Activated CD8-positive, alpha-beta memory T cell treated with anti-CD3 and anti-CD28 coated beads for 48 hours (primary cell): ENCODE measurements at places on chromosomes 5 and 9.

DNA sequence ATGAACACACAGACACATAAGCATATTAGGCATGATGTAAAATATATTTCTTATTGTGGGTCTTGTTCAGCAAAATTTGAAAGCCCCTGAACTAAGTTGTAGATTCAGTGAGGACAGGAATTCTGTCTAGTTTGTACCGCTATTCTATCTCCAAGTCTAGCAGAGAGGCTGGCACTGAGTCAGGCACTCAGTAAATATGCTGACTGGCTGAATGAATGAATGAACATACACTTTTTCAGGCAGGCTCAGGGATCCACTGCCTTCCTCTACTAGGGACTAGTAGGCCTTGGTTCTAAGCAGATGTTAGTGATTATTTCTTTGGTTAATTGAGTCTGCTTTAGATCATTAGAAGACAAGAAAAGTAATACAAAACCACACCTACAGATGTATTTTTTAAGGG, 157.5 kb downstream of the ZSWIM6 start:
- no peak for DNase-seq

DNA sequence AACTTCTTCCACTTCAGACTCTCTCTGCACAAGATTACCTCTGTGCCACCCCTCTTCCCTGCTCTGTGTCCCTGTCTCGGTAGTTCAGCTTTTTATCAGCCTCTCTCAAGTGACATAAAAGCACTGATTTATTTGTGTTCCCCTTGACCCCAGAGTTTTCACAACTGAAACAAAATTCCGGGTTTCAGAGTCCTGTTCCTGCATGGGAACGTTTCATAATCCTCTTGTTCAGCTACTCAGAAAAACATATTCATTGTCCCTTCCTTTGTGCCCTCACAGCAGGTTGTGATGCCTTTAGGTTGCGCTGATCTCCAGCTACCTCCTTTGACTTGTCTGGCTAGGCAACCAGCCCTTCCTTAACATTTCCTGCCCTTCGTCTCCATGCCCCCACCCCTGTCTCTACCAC, 13.7 kb upstream of the ITGA1 start:
- DNase-seq = no peak

GRCh38 chr5:125278711-125279110, 532.3 kb upstream of the ZNF608 start:
- no peak for DNase-seq

DNA sequence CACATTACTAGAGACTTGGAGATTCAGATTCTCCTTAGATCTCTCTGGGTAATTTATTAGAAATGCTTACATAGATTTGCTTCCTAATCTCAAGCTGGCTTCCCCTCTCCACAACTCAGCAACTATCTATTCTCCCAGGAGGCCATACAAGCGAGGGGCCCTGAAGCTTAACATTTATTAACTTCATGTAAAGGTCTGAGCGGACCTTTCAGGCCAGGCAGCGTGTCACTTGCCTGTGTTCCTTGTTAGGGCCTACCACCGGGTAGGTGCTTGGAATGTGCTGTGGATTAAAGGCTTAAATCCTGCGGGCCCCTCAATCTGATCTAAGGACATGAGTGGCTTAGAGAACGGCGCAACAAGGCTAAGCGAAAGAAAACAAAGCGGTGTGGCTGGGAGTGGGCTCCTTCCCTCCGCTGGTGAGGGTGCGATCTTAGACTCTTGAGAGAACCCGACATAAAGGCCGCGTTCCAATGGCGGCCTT, 712 bp upstream of the HSPA4 start:
- DNase-seq = no peak

GRCh38 chr5:121090822-121091221, 626.7 kb downstream of the PRR16 start:
- DNase-seq = no peak

DNA sequence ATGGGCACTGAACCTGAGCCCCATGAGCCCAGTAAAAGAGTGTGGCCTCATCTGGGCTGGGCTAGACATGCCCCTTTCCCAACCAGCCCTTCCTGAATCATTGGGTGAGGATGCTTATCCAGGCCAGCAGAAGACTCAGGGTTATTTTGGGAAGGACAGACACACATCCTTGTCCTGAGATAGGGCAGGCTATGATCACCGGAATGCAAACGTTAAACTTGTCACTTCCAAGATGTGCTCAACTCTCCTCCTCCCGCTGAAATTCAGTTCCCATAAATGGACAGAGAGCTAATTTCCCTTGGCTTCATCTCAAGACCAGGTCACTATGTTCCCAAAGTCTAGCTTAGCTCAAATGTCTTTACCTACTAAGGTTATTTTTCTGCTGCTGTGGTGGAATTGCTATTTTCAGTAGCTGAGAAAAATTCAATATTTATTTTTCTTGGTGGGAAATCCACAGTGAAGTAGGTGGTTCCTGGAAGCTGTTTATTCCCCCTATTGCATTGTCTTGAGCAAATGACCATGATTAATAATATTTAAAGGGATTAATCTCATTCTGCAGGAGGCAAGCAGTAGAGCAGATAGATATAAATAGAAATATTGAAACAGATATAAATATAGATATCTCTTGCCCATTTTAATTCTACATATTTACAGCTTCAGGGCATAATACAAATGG, 70.0 kb downstream of the NXNL2 start:
- no peak for DNase-seq

DNA sequence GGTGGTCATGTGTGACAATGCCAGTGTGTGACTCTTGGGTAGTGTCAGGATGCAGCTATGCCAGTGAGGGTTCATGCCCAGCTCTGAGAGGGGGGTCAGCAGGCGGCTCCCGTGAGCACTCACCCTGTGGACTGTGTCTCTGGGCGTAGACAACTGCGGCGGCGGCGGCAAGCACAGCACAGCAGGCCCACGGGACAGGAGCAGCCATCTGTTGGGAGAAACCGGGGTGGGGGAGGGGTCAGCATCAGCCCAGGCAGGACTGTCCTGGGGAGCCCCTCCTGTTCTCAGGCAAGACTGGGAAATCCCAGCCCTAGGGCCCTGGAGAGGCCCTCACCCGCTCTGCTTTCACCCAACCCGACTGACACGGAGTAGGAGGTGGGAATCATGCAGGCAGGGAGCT, 20.8 kb downstream of the CNTFR start:
- no peak for DNase-seq

DNA sequence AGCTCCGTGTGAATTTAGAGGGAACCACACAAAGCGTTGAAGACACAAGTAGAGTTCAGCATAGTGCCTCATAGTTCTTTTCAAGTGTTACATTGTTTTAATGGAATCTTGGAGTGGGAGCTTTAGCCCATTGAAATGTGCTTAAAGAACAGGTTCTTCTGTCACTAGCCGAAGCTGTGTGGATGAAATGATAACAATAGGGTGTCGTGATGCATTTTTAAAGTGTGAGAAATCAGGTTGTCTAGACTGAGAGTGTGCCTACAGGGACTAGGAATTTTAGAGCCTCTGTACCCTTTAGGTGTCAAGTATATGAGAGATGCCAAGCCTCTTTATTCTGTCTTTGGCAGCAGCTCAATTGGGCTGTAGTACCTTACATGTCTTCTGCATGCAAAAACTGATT, 83.0 kb downstream of the NDUFS4 start:
- no peak for DNase-seq

DNA sequence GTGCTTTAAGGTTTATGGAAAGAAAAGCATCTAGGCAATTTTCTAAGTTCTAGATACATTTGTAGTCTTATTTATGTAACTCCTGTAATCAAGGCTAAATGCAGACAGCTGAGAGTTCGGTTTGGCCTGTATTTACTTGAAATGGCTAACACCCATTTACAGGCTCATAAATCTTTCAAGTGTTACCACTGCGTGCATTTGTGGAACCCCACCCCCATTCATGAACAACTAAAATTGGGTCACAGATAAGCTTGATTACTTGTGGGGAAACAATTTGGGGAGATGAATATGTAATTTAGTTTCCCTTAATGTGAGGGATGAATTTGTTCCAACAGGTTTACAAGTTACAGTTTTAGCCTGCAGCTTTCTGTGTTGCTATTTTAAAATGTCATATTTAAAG, 360.6 kb downstream of the ARRDC3 start:
- DNase-seq = no peak

DNA sequence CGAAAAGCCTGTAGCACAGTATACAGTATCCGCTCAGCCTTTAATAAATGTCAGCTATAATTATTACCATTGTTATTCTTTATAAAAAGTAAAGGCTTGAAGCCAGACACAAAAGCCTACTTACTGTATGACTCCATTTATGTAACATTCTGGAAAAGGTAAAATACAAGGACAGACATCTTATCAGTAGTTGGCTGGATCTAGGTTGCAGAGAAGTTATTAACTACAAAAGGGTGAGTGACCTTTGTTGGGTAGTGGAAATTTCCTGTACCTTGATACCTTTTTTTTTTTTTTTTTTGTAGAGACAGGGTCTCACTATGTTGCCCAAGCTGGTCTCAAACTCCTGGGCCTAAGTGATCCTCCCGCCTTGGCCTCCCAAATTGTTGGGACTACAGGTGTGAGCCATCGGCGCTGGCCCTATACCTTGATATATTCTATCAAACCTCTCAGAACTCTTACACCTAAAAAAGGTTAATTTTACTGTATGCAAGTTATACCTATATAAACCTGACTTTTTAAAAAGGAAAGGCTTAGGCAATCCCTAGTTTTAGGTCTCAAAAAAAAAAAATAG, 6.0 kb downstream of the HDAC3 start:
- no peak for DNase-seq

DNA sequence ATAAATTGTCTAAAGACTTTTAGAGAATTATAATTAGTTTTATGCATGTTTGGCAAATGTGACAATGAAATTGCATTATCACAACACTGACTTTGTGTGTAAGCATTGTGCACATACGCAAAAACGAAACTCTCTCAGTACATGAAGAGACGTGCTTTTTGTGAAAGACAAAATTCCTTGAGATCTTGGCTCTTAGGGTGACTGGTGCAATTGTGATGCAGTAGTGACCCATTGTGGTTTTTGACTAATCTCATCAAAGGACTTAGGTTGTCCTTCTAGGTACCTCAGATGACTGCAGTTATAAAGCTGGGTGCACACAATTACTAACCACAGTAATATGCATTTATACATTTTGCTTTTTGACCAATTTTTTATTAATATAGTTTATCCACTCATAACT, 25.3 kb upstream of the TYRP1 start:
- no peak for DNase-seq

- DNase-seq = no peak
Observed at GRCh38 chr5:55427157-55427556, 107.6 kb downstream of the PLPP1 start.

GRCh38 chr5:124285071-124285470, 461.4 kb downstream of the ZNF608 start:
- DNase-seq = no peak

- DNase-seq = no peak
Observed at GRCh38 chr5:132825033-132825833, 5.2 kb downstream of the SHROOM1 start.

- DNase-seq = no peak
Observed at GRCh38 chr5:83846624-83847350, 126.1 kb upstream of the HAPLN1 start.

DNA sequence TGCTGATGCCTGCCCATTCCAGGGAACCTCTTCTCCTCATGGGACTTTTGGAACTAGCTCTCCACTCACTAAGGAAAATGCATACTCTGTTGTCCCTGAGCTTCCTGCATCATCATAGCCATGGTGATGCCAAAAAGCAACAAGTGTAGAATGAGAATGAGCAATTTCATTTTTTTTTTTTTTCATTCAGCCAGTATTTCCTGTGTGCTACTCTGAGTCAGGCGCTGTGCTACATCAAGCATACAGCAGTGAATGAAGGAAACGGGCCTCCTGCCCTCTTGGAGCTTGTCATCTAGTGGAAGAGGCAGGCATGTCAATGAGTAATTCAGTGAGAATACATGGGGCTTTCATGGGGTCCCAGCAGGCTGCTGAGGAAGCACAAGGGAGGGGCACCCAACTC, 483.1 kb downstream of the BNC2 start:
- no peak for DNase-seq

DNA sequence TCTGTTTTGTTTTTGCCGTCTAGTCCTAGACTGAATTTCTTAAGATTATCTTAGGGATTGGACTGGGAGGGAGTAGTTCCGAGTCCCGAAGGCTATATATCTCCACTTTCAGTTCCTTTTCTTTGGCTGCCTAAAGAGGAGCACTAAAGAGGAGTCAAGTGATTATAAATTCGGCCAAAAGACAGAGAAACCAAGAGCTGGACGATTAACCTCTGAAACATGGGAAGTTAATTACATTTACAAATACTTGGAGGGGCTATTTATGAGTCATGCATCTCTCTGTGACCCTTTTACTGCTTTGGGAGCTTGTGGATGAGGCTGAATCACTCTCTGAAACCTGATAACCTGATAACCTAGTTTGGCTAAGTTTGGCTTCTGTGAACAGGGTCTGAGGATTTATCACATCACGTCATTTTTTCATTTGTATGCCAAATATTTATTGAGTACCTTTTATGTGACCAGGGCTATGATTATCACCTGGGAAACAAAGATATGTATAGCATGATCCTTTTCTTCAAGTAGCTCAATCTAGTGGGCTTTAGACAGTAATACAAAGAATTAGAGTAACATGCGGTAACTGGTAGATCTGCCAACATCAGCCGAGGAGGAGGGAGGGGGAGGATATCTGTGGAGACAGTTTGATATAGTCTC, 180.9 kb downstream of the CD180 start:
- no peak for DNase-seq

GRCh38 chr9:137453643-137454081, 5.5 kb downstream of the NSMF start:
- DNase-seq = no peak

GRCh38 chr5:146365618-146366017, 27.0 kb downstream of the POU4F3 start:
- no peak for DNase-seq

GRCh38 chr5:1151316-1151715, 39.5 kb upstream of the SLC12A7 start:
- DNase-seq = no peak

GRCh38 chr5:116498503-116499048, 76.0 kb downstream of the SEMA6A start:
- no peak for DNase-seq

DNA sequence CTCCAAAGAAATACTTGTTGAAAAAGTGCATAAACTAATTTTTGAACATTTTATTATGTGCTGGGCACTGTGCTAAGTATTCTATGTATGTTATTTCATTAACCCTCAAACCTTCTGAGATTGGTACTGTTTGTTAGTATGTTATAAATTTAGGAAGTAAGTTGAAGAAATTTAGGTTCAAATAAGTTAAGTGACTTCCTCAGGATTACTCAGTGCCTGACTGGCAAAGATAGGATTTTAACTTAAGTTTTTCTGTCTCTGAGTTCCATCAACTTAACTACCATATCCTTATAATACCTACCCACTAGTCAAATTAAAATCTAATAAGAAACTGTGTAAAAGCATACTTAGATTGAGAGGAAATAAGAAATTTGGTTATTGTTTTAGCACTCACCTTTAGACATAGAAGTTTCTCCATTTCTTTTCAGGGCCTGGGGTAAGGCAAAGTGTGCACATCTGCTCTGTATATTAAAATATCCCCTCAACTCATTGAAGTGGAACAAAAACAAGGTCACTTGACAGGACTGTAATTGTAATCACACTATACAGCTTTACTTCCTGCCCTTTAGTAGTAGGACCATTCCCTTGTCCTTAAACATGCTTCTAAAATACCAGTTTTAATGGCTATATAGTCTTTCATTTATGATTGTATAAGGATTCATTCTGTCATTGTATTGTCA, 15.2 kb downstream of the TGFBR1 start:
- DNase-seq = no peak

- no peak for DNase-seq
Observed at GRCh38 chr5:123545506-123545905, 33.5 kb downstream of the CSNK1G3 start.
